NCI-H1417 treated with DMSO at 0.1 percent for 48 hours (cell line): ENCODE measurements at places on chromosomes 4 and X.

DNA sequence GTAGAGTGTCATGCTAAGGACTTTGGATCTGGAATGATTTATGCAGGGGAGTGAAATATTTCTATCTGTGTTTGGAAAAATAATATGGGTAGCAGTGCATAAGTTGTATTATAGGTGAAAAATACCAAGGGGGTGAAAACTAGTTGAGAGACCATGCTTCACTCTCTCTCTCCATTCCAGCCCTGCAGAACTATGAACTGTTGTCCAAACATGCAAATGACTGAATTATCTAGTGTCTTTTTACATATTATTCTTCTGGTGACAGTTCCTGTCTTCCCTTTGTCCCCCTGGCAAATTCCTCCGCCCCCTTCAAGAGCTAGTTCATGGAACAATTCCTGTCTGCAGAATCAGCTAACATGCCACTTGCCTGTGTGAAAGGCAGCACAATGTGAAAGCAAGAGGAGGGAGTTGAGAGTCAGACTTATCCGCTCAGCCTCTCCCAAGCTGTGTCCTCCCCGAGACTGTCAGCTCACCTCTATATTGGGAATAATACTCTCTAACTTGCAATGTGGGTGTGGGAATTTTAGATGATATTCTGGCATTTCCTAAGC is 2.3 kb downstream of the PF4 start:
- DNase-seq: no peak

DNA sequence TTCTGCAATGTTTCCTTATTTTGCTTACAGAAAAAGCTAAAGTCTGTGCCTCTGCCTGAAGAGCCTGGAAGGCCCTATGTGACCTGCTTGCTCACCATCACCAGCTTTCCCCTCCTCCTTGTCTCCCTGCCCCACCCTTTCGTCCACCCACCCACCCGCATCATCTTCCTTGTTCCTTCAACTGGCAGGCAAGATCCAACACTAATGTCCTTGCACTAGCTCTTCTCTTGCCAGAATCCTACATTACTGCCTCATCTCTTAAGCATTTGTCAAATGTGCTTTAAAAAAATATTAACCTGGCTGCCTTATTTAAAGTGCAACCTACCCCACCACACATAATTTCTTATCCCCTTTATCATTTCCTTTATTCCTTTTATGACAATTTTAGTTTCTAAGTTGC is 165.1 kb upstream of the PPP3CA start:
- no peak for DNase-seq

DNA sequence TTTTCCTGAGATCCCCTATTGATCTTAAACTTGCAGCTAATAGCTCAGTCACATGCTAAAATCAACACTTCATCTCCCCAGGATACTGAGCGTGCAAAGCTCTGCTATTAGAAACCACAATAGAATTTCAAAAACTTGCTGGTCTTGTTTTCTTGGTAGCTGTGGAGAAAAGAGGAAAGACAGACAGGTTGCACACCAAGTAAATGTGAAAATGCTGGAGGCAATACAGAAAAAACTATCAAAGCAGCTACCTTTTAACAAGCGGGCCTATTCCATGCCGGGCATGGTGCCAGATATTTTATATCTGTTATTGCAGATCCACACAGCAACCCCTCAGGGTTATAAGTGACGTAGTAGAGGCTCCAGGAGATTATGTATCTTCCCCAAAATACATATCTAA is 171.9 kb downstream of the DCTD start:
- peak; percentile 62 for DNase-seq

- DNase-seq: no peak
Measured at GRCh38 chrX:48831909-48832291, 3.5 kb downstream of the PCSK1N start.

DNA sequence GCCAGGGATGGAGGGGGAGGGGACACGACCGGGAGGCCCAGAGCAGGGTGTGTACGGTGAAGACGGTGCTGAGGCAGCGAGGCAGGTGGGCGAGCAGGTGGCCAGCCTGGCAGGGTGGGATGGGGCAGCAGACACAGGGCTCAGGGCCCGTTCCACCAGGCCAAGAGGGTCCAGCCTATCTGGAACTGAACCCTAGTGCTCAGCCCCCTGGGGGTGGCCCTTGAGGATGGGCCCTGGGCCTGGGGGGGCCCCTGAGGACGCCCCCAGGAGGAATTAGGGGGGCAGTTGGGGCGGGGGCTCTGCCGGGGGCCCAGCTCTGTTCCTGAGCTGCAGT is 3.0 kb upstream of the HGFAC start:
- no peak for DNase-seq

DNA sequence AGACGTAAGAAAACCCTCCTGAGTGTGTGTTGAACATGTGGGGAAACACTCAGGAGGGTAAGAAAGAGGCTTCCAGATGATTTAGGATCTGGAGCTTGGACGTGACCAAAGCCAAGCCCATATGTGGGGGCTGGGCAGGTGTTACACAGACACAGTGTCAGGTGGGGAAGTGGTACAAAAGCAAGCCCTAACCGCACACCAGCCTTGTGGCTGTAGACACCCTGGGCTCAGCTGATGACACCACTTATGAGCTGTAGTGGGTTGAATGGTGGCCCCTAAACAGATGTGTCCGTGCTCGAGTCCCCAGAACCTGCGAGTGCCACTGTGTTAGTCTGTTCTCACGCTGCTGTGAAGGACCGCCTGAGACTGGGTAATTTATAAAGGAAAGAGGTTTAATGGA is 25.0 kb upstream of the NSG1 start:
- DNase-seq: no peak

GRCh38 chrX:71532078-71532752 is 689 bp upstream of the OGT start:
- DNase-seq: no peak

GRCh38 chrX:155094468-155095061 is 23.3 kb downstream of the BRCC3 start:
- no peak for DNase-seq

- no peak for DNase-seq
Measured at GRCh38 chrX:145910017-145910416, 92.4 kb downstream of the SLITRK2 start.

DNA sequence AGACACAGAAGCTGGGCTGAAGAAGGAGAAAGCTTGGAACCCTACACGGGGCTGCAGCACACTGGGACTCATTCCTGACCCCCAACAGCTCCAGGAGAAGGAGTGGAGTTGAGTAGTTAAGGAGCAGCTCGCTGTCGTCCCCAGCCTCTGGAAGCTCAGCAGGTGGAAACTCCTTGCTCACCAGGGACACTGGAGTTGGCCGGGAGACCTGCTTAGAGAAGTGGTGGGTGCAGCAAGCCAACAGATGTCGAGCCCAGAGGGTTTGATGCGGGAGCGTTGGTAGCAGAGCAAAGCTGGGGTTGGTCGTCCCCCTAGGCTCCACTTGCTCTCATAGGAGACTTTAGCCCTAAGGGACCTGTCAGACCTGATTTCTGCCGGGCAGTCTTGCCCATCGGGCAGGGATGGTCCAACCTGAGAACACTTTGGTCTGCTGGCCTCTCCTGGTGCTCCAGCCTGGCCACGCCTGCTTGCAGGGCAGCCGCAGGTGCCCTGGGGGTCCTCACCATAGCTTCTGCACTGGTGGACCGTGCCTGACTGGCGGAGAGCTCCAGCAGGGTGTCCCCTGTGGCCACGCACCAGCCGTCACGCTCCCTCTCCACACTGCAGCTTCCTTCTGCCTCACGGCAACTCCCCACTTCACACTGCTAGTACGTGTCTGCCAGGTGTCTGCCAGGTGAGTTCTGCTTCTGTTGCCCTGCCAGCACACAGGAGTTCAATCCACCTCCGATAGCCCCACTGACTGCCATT is 353.7 kb downstream of the GASK1B start:
- DNase-seq: no peak

DNA sequence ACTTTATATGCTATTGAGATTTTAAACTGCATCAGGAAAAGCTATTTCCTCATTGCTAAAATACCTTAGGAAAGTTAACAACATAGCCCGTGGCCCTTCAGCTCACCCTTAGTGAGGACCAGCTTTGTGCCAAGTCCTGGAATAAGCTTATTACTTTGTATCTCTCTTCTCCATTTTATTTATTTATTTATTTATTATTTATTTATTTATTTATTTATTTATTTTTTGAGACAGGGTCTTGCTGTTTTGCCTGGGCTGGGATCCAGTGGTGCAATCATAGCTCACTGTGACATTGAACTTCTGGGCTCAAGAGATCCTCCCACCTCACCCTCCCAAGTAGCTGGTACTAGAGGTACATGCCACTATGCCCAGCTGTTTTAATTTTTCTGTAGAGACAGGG is 6.3 kb downstream of the RHOXF1 start:
- DNase-seq: no peak

GRCh38 chr4:90888571-90888970 is 761.4 kb downstream of the CCSER1 start:
- no peak for DNase-seq

- no peak for DNase-seq
Measured at GRCh38 chrX:150610446-150610845, 42.0 kb downstream of the MTM1 start.

- no peak for DNase-seq
Measured at GRCh38 chrX:85114776-85115175, 111.1 kb downstream of the APOOL start.

DNA sequence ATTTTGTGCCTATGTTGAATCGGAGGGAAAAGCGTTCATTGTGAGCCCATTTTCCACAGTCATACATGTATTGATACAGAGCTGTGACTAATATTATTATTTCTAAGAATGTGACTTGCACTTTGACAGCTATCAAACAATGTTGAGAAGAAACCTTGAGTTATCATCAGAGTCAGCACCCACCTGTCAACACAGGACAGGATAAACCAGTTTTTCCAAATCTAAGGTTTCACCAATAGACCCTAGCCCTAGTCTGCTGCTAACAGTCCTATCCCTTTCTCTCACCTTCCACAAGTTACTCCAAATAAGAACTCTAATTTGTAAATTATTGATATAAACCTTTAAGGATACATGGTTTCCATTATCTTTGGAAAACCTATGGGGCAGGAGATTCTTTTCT is 47.7 kb upstream of the DHX15 start:
- no peak for DNase-seq

DNA sequence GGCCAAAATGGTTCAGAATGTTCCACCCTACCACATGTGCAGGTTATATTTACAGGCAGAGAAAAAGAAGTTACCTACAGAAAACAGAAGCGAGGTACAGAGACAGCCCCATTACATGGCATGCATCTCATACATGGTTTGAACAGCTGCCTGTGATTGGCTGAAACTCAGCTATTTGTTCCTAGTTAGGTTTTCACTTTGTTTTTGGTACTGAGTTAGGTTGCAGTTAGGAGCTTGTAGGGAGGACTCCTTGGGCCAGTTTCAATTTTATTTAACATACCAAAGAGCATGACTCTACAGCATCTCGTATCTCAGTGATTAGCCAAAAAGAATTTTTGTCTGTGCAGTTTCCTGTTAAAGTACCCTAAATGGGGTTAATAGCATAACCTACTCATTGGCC is 392.0 kb downstream of the MAPK10 start:
- no peak for DNase-seq

DNA sequence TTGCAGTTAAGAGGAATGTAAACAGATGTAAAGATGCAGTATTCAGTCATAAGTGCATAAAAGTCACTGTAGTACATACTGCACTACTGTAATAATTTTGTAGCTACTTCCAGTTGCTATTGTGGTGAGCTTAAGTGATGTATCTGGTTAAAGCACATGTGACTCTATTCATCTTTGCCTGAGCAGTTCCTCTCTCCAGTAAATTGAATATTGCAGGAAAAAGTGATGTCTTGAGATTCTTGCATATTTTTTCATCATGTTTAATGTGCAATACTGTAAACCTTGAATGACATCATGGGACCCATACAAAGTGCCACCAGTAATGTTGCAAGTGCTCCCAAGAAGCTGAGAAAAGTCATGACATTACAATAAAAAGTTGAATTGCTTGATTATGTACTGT is 9.6 kb downstream of the UBA6 start:
- DNase-seq: no peak

DNA sequence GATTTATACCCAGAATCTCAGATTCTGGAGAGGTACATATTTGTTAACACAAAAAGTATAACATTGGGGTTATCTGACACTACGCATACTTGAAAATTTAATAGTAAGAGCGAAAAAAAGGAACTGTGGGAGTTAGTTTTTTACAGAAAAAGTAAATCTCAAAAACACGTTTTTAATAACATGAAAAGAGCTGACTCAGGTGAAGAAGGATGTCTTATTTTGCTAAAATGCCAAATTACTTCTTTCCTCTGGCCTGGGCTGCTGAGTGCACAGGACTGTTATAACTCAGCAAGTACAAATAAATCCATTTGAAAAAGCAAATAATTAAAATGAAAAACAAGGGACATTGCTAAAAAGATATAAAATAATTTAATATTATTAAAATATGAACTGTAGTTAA is 1322.9 kb downstream of the ARAP2 start:
- no peak for DNase-seq

DNA sequence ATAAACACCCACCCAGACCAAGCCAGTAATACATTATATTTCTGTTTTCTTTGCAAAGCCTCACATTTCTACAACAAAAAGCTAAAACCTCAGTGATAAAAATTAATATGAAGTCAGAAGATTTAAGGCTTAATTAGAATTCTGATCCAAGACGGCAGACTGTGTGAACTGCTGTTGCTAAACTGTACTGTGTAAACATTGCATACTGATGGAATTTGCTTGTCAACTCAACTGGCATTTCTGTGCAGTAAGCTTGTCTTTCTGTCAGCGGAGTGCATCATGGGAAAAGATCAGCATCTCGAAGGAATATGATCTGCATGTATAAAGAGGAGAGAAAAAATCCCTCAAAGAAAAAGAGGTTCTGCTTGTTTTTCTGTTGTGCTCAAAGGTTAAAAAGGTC is 69.4 kb upstream of the SPANXB1 start:
- no peak for DNase-seq

- no peak for DNase-seq
Measured at GRCh38 chr4:100590325-100590724, 72.5 kb upstream of the EMCN start.

GRCh38 chr4:73945140-73945539 is 36.7 kb downstream of the PF4 start:
- no peak for DNase-seq

- no peak for DNase-seq
Measured at GRCh38 chr4:164695650-164696049, 58.3 kb upstream of the SMIM31 start.

GRCh38 chr4:81531410-81531809 is 59.7 kb upstream of the RASGEF1B start:
- DNase-seq: no peak

GRCh38 chr4:102687373-102687981 is 73.3 kb downstream of the MANBA start:
- DNase-seq: no peak

DNA sequence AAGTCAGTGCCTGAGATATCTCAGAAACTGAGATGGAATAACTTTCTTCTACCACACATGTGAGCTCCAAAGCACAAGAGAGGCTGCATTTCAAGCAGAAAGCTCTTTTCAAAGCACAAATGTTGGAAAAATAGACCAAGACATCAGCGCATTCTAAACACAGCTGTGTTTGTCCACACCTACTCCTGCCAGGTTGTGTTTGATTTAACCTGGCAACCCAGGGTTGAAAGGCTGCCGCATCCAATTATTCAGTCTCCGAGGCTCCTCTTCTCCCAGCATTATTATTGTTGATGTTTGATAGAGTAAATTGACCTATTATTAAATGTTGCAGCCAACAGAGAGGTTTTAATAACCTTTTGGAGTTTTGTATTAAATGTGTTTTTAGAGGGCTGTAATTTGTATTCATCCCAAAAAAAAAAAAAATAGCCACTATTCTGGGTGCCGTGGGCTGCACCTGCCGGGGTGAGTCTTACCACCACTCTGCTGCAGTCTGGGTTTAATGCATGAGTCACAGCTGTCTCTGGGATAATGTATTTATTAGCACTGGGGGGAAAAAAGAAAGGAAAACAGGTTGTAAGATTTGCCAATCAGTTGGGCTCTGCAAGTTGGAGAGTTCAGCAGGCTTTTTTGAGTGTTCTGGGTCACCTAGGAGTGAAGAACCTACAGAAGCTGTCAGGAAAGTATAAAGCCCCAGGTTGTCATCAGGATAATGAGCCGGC is 105.2 kb upstream of the NOCT start:
- DNase-seq: peak; percentile 99
